ENCODE measurements at places on chromosomes 7 and 10. TPM values are rescaled to one million over a fixed set of nuclear protein-coding genes. Genes with fewer than 3 reads are reported as not detected.
A peak's percentile ranks its signal among the peaks of the same experiment; 100 is the strongest.

GRCh38 chr10:125225051-125225450 is 64.7 kb upstream of the CTBP2 start:
- no peaks in the 10 kb centered on the region for H3K36me3 ChIP-seq
- no peak overlapping the region for H3K4me3 ChIP-seq
- no peaks in the 10 kb centered on the region for H3K27me3 ChIP-seq
- no peak overlapping the region for H3K27ac ChIP-seq
- no peak for DNase-seq

DNA sequence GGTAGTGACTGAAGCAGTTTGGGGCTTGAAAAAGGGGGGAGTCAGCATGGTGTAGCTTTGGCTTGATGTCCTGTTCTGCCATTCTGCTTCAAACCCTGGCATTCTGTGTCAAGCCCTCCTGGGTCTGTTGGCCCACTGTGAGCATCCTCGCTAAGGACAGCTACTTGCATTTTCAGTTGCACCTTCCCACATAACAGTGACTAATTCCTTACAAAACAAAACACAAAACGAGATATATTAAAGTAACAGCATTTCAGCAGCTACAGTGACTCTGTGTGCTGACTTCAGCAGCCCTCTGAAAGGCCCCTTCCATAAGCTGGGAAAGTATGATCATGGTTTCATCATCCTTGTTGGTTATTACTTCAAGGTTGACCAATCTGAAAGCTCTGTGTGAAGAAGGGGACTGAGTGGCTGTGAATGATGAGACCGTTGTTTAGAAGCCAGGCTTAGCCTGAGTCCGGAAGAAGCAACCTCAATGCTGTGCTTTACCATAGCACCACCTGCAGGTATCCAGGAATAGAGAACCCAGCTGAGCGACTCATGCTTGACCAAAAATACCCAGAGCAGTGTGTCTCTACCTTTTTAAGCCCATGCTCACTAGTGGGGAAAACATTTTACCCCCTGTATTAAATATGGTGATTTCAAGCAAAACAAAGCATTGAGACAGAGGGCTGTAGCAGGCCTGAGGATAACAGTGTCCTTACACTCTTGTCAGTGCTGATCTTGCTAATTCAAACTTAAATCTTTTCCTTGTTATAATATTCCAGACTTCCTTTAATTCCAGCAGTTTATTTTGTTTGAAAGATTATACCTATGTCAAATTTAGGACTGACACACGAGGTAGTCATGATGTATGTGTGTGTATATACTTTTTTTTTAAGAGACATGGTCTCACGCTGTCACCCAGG is 42.6 kb upstream of the CC2D2B start:
- no peaks in the 10 kb centered on the region for H3K4me1 ChIP-seq
- no peak for DNase-seq
- no peak overlapping the region for H3K27ac ChIP-seq
- no peak overlapping the region for H3K4me3 ChIP-seq
- no peaks in the 10 kb centered on the region for H3K27me3 ChIP-seq

GRCh38 chr7:10637991-10638390 is 335.7 kb upstream of the PHF14 start:
- no peaks in the 10 kb centered on the region for H3K27me3 ChIP-seq
- DNase-seq, result no peak
- no peak overlapping the region for H3K4me3 ChIP-seq

DNA sequence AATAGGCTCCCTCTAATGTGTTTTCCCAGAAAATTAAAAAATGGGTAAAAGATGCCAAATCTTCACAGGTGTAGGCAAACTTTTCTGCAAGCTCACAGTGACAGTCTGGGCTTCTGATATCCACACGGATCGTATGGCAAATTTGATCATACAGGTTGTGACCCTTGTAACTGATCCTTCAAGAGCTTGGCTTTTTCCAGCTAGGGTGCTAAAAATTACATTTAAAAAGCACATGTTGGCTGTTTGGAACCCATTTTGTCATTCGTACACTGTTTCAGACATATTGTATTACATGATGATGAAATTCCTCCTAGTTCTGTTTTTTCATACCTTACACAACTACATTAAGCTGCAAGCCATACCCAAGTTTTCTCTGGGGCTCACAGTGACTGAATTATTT is 138.7 kb downstream of the GFRA1 start:
- H3K27ac ChIP-seq, result no peak overlapping the region
- H3K4me3 ChIP-seq, result no peak overlapping the region
- DNase-seq, result no peak
- no peaks in the 10 kb centered on the region for H3K4me1 ChIP-seq
- no peaks in the 10 kb centered on the region for H3K36me3 ChIP-seq
- H3K27me3 ChIP-seq, result no peaks in the 10 kb centered on the region

GRCh38 chr10:100340948-100341847 is 5.8 kb upstream of the SCD start:
- peaks cover 27% of the 10 kb centered on the region for H3K4me1 ChIP-seq
- H3K36me3 ChIP-seq, result no peaks in the 10 kb centered on the region
- peak overlapping the region; percentile 18 for H3K27ac ChIP-seq
- no peak overlapping the region for H3K4me3 ChIP-seq

DNA sequence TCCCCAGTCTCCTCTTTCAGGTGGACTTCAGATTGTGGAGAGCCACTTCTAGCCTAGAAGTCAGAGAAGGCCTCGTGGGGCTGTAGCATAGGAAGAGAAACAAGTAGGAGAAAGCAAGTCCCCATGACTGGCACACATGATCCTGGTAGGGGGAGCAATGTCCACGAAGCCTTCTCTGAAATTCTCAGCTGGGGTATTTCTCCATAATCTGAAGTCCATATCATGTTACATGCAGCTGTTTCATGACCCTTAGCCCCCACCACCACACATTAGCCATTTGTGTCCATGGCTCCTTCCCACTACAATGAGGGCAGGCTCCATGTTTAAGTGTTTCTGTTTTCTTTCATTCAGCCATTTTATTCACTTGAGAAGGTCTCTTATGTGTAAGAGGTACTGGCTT is 43.2 kb downstream of the LAMB4 start:
- DNase-seq, result no peak
- H3K36me3 ChIP-seq, result no peaks in the 10 kb centered on the region
- H3K27me3 ChIP-seq, result no peaks in the 10 kb centered on the region
- H3K4me1 ChIP-seq, result no peaks in the 10 kb centered on the region

DNA sequence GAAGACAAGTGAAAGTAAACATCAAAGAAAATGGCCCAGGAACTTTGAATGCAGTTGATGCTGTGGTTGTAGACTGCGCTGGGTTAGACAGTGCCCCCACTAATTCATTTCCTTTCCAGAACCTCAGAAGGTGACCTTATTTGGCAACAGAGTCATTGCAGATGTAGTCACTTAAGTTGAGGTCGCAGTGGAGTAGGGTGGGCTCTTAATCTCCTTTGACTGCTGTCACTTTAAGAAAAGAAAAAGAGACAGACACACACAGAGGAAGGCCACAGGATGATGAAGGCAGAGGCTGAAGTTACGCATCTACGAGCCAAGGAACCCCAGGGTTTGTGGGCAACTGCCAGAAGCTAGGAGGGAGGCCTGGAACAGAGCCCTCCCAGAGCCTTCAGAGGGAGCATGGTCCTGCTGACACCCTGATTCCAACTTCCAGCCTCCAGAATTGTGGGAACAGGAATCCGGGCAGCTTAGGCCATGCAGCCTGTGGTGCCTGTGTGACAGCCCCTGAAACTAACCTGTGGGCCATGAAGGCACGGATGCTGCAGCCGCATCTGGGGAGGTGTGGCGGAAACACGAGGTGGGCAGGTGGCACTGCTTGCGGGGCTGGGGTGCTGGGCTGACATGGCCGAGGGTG is 107.6 kb downstream of the PRKAG2 start:
- no peaks in the 10 kb centered on the region for H3K4me1 ChIP-seq
- H3K27me3 ChIP-seq, result no peaks in the 10 kb centered on the region
- no peak for DNase-seq
- no peak overlapping the region for H3K4me3 ChIP-seq

- no peak overlapping the region for H3K27ac ChIP-seq
- no peaks in the 10 kb centered on the region for H3K4me1 ChIP-seq
- H3K36me3 ChIP-seq, result peaks cover 30% of the 10 kb centered on the region
- H3K4me3 ChIP-seq, result no peak overlapping the region
- no peak for DNase-seq
Observed at GRCh38 chr7:137920637-137921399, 74.0 kb upstream of the DGKI start.

DNA sequence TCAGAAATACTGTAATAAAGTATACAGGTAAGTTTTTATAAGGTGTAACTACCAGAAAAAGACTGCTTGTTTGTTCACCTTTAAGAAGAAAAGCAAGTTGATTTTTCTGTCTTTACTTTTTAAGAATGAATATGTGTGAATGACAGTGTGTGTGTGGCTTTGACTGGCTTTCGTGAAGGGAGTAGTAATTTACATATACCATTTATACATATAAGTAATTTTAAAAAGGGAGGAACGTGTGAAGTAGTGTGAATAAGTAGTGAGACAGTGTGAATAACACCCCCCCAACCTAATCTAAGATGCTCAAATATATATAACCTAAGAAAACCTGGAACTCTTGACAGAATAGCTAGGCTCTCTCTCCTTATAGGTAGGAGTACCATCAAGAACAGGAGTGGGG is 33.2 kb downstream of the RBM33 start:
- H3K27ac ChIP-seq, result no peak overlapping the region
- peaks cover 9% of the 10 kb centered on the region for H3K4me1 ChIP-seq
- H3K27me3 ChIP-seq, result no peaks in the 10 kb centered on the region
- no peak overlapping the region for H3K4me3 ChIP-seq
- DNase-seq, result no peak

DNA sequence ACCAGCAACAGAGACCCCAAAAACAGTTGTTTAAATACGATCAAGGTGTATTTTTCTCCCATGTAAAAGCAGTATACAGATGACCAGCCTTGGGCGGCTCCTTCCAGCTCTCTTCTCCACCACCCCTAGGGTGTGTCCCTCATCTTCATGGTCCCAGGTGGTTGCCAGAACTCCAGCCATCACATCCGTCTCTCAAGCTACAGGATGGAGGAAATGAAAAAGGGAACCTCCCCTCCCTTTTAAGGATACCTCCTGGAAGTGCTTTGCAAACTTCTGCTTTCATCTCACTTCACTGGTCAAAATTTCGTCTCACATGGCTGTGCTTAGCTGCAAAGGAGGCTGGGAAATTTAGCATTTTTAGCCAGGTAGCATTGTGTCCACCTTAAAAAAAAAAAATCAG is 59.3 kb downstream of the C10orf105 start:
- no peak overlapping the region for H3K27ac ChIP-seq
- no peak overlapping the region for H3K4me3 ChIP-seq
- no peaks in the 10 kb centered on the region for H3K4me1 ChIP-seq
- no peaks in the 10 kb centered on the region for H3K27me3 ChIP-seq
- DNase-seq, result no peak
- H3K36me3 ChIP-seq, result no peaks in the 10 kb centered on the region

- no peaks in the 10 kb centered on the region for H3K27me3 ChIP-seq
- H3K36me3 ChIP-seq, result peaks cover 6% of the 10 kb centered on the region
- H3K27ac ChIP-seq, result peak overlapping the region; percentile 98
- H3K4me3 ChIP-seq, result peak overlapping the region; percentile 88
- H3K4me1 ChIP-seq, result peaks cover 46% of the 10 kb centered on the region
Observed at GRCh38 chr7:158827411-158828132, 1.7 kb downstream of the ESYT2 start.

GRCh38 chr7:46710927-46711326 is 789.9 kb upstream of the IGFBP3 start:
- no peak overlapping the region for H3K4me3 ChIP-seq
- no peaks in the 10 kb centered on the region for H3K27me3 ChIP-seq
- no peaks in the 10 kb centered on the region for H3K36me3 ChIP-seq
- H3K4me1 ChIP-seq, result no peaks in the 10 kb centered on the region
- no peak overlapping the region for H3K27ac ChIP-seq

DNA sequence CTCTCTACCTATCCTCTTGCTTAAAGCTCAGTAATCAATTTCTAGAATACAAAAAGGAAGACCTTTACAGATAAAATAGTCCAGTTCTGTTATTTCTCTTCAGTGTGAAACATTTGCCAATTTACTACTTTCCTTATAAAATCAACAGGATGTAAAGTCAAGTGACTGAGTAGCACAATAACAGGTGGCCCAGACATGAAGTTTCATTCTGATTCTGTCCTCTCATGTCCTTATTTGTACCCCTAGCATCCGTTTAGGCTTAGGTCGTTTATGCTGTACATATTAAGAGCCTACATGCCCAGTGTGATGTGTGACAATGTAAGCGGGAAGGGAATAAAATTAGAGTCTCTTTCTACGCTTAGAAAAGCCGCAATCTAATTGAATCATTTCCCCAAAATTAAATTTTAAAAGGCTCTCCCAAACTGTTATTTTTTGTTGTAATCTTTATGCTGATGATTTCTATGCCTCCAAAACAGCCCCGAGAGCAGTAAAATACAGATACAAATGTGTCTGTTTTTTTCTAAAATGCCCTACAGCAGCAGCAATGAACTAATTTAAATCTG is 29.1 kb downstream of the EPC1 start:
- peaks cover 86% of the 10 kb centered on the region for H3K4me1 ChIP-seq
- no peak overlapping the region for H3K4me3 ChIP-seq
- H3K27ac ChIP-seq, result peak overlapping the region; percentile 15
- no peak for DNase-seq

DNA sequence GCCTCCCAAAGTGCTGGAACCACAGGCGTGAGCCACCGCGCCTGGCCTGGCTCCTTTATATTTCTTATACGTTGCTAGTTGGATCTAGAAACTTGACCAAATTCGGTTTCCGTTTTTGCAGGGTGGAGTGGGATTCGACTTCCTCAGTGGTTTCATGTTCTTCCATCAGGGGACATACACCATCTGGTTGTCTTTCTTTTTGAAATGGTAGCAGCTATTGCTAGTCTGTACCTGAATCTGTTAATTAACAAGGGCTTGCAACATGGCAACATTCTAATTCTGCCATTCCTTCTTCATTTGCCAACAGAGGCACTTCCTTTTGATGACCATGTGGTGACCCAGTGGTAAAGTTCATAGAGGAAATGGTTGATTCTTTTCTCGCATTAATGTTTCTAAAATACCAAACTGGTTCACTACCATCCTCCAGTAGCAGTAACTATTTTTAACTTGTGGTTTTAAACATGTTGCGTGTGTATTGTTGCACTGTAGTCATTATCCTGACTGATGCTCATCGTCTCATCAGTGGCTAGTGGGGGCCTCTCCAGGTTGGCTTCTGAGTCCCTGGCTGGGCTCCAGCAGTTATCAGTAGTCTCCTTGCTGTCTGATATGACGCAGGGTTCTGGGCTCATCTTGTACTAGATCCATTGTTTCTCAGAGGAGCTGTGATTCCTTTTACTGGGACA is 159.2 kb downstream of the RGS10 start:
- peaks cover 9% of the 10 kb centered on the region for H3K4me1 ChIP-seq
- peaks cover 33% of the 10 kb centered on the region for H3K36me3 ChIP-seq
- H3K27ac ChIP-seq, result no peak overlapping the region
- H3K4me3 ChIP-seq, result no peak overlapping the region

GRCh38 chr7:74134117-74134620 is 40.0 kb upstream of the EIF4H start:
- no peaks in the 10 kb centered on the region for H3K4me1 ChIP-seq
- H3K36me3 ChIP-seq, result no peaks in the 10 kb centered on the region
- no peaks in the 10 kb centered on the region for H3K27me3 ChIP-seq
- no peak overlapping the region for H3K4me3 ChIP-seq

NUTM2E gene
- not detected for total RNA-seq

RBM48 gene
- 16.5 TPM for total RNA-seq

KAZALD1 gene
- total RNA-seq, result 9.9 TPM

LEP gene
- not detected for total RNA-seq

TRIM50 gene
- total RNA-seq, result not detected

PARD3 gene
- 34.1 TPM for total RNA-seq
